ENCODE measurements at places on chromosomes 16 and 17.

- DNase-seq: no peak
Measured at GRCh38 chr16:59259950-59260319, 525.8 kb upstream of the GOT2 start.

GRCh38 chr16:53882310-53882709, 178.4 kb downstream of the FTO start:
- peak; percentile 27 for DNase-seq

DNA sequence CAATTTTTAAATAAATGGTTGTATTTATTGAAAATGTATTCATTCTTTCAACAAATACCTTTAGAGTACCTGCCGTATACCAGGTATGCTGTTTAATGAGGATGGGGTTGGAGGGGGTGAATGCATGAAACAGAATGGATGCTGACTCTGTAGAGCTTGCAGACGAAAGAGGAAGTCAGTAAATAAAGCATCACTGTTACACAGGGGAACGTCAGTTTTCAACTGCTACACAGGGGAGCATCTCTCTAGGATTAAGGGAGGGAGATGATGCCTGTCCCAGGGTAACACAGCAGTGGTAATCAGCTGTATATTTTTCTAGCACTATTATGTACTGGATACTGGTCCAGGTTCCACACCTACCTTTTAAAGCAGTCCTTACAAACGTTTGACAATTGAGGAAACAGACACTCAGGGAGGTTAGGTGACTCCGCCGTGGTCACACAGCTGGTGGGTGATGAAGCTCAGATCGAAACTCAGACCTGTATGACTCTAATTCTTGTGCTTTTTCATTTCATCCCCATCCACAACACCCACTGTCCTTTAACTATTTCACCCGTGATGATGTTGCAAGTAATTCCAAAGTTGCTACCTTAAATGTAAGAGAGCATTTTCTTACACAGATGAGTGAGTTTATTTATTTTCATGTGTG, 452.1 kb upstream of the HSBP1 start:
- DNase-seq: no peak

GRCh38 chr16:24717411-24717810, 12.0 kb upstream of the TNRC6A start:
- no peak for DNase-seq

- DNase-seq: no peak
Measured at GRCh38 chr16:54744998-54745397, 185.7 kb upstream of the IRX5 start.

DNA sequence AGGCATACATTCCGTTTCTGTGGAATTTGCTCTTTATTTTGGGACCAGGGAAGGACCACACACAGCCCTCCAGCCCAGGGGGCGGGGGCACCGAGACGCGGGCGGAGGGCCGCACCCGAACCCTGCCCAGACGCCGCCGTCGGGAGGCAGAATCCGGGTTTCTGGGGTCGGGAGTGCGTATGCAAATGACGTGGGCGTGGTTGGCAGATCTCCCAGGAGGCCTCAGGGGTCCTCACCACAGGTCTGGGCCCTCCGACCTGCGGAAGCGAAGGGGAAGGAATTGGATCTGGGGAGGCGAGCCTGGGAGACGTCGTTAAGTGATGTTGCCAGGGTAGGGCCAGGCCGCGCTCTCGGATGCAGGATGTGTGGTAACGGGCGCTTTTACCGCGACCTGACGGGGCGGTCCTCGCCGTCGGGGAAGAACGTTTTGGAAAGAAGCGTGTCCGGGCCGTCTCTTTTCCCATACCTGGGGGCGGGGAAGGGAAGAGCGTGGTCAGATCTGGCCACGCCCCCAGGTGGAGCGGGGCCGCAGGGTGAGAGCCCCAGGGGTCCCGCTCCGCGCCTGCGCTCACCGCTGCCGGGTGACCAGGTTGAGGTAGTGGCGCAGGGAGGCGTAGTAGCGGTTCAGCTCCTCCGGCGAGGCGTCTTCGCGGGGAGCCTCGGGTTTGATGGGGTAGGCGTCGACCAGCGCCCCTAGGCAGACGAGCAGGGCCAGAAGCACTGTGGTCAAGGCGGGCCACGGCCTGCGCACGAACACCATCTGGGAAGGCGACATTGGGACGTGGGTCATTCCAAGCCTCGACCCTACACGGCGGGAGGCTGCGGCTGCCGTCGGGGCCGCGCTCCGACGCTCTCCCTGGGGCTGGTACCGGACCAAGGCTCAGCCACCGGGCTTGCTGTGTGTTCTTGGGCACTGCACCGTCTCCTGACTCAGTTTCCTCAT, 745 bp downstream of the PYY start:
- peak; percentile 39 for DNase-seq

GRCh38 chr17:21075739-21076085, 32.9 kb upstream of the USP22 start:
- DNase-seq: no peak

DNA sequence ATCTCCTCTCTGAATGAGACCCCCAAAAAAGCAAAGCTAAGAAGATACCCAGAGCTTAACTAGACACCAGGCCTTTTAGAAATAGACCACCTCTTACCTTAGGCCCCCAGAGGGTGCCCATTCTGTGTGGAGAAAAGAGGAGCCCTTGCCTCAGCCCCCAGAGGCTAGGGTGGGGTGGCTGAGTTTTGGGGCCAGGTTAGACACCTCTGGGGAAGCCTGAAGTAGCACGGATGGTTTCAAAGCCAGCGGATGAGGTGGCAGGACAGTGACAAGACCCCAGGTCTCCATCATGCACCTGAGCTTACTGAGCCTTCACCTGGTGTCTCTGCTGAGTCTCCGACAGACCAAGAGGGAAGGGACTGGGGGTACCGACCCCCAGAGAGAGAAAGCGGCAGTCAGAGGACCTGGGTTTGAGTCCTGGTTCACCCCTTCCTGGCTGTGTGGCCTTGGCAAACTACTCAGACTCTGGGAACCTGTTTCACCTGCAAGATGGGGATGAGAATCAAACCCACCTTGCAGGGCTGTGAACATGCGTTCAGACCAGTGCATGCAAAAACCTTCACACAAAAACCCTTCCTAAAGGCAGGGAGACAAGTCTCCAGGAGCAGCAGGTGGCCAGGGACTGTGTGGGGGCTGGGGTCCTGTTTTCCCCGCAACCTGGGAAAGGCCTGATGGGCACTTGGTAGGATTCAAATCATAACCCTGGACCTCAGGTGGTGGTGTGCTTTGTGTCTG, 7.7 kb downstream of the SCGB1C2 start:
- no peak for DNase-seq

GRCh38 chr16:5769513-5769912, 671.9 kb upstream of the EEF2KMT start:
- DNase-seq: no peak

GRCh38 chr16:81571175-81571574, 126.6 kb downstream of the CMIP start:
- DNase-seq: no peak

DNA sequence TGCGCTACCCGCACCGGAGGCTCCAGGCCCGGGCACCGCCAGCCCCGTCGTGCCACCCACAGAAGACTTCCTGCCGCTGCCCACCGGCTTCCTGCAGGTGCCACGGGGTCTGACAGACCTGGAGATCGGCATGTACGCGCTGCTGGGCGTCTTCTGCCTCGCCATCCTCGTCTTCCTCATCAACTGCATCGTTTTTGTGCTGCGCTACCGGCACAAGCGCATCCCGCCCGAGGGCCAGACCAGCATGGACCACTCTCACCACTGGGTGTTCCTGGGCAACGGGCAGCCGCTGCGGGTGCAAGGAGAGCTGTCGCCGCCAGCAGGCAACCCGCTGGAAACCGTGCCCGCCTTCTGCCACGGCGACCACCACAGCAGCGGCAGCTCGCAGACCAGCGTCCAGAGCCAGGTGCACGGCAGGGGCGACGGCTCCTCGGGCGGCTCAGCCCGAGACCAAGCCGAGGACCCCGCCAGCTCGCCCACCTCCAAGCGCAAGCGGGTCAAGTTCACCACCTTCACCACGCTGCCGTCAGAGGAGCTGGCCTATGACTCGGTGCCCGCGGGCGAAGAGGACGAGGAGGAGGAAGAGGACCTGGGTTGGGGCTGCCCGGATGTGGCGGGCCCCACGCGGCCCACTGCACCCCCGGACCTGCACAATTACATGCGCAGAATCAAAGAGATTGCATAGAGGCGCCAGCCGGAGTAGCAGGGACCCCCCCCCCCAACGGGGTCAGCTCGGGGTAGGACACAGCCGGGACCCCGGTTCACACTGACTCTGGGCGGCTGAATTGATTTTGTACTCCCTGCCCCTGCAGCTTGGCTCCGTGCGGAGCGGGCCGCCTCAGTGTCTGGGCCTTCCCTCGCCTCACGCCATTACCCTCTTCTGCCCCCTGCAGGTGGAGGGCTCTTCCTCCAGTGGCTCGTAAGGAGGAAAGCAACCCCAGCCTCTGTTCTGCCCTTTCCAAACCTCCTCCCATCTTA, 58.5 kb downstream of the TMEM132E start:
- DNase-seq: peak; percentile 62

- no peak for DNase-seq
Measured at GRCh38 chr17:1229900-1230501, 40.2 kb upstream of the BHLHA9 start.

GRCh38 chr17:50130559-50131305, 772 bp upstream of the SAMD14 start:
- peak; percentile 60 for DNase-seq

DNA sequence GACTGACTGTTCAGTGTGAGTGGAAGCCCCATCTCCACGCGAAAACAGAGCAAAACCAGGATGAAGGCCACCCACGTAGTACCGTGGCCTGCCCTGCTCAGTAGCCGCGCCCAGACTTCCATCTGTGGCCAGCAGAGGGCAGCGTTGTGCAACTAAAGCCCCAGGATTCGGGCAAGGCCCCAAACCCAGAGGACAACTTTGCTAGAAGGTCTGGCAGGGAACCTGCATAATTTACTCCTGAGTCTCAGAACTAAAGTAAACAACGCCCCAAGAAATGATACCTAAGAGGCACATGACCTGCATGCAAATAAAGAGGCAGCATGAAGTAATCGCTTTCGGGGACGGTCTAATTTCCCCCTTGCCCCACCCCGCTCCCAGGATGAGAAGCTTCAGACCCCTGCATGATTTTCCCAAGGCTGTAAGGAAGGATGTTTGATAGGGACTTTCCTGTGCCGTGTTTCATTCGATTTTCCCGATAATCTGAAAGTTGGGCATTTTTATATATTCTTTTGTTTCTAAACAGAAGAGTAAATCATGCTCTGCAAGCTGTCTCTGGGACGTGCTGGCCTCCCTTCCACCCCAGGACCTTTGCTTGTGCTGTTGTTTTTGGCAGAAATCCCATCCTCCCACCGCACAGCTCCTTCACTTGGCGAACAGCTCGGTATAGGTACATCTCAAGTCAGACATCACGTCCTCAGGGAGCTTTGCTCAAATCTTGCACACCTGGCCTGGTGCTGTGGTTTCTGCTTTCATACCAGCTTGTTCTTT, 18.6 kb downstream of the HSBP1 start:
- DNase-seq: peak; percentile 73

- peak; percentile 76 for DNase-seq
Measured at GRCh38 chr16:23368469-23368868, 66.4 kb downstream of the SCNN1B start.

DNA sequence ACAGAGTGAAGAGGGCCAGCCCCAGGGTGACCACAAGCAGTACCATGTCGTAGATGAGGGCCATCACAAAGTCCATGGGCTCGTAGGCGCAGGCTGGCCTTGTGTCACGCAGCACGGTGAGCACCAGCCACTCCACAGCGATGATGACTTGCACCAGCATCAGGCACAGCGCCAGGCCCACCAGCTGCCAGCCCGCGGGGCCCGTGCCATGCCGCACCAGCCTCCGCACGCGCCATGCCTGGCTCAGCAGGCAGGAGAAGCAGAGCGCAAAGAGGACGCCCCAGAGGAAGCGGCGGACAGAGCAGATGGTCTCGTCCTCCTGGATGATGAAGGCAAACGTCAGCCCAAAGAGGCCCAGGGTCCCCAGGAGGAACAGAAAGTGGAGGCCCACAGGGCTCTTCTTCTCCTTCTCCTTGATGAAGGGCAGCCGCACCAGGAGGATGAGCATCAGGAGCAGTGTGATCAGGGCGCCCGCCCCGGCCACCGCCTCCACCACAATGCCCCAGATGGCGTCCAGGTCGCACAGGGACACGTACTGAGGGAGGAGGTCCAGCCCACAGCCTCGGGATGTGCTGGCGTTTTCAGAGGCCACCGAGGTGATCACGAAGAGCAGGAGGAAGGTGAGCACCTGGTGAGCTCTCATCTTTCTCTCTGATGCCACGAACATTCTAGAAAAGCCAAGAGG, 12.3 kb downstream of the GPRC5B start:
- DNase-seq: no peak

GRCh38 chr16:84220851-84221250, 19.0 kb downstream of the KCNG4 start:
- DNase-seq: no peak

DNA sequence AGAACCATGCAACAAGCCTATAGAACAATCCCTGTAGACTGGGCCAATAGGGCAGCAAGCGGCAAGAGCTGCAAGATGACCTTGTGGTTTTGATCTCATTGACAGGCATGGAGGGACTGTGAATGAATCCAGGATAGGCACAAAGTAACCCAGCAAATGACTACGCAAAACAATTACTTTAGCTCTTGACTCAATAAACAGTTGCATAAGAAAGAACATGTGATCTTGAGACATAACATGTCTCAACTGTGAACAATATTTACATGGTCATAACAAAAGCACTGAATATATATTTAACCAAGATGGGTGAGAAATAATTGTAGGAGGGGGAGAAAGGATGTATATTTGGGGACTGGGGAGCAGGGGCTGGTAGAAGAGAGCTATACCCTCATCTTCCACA, 313.7 kb upstream of the CDH5 start:
- DNase-seq: no peak

- no peak for DNase-seq
Measured at GRCh38 chr17:39155654-39156053, 4.2 kb upstream of the PLXDC1 start.

- DNase-seq: no peak
Measured at GRCh38 chr17:58956997-58957724, 149.5 kb downstream of the TRIM37 start.
